ENCODE measurements at places on chromosomes 4 and X. TPM values are rescaled to one million over a fixed set of nuclear protein-coding genes. Genes with fewer than 3 reads are reported as not detected.

GRCh38 chr4:28225689-28226353 is 1365.2 kb downstream of the STIM2 start:
- DNase-seq, result no peak

GRCh38 chr4:136763919-136764318 is 768.4 kb downstream of the PCDH18 start:
- DNase-seq, result no peak

GRCh38 chr4:95537863-95538488 is 10.8 kb downstream of the UNC5C start:
- no peak for DNase-seq

SNX25 gene
- total RNA-seq, result 25.3 TPM

NUP62CL gene
- total RNA-seq, result 0.54 TPM

- DNase-seq, result no peak
These were observed 540.3 kb downstream of the PCDH18 start for GRCh38 chr4:136992032-136992431.

- no peak for DNase-seq
These were observed 72.6 kb downstream of the STARD8 start for GRCh38 chrX:68719904-68720614.

GRCh38 chrX:63250253-63250868 is 100.8 kb downstream of the SPIN4 start:
- peak; percentile 16 for DNase-seq

- DNase-seq, result no peak
These were observed 11.8 kb downstream of the KIF4A start for GRCh38 chrX:70301716-70302115.

DNA sequence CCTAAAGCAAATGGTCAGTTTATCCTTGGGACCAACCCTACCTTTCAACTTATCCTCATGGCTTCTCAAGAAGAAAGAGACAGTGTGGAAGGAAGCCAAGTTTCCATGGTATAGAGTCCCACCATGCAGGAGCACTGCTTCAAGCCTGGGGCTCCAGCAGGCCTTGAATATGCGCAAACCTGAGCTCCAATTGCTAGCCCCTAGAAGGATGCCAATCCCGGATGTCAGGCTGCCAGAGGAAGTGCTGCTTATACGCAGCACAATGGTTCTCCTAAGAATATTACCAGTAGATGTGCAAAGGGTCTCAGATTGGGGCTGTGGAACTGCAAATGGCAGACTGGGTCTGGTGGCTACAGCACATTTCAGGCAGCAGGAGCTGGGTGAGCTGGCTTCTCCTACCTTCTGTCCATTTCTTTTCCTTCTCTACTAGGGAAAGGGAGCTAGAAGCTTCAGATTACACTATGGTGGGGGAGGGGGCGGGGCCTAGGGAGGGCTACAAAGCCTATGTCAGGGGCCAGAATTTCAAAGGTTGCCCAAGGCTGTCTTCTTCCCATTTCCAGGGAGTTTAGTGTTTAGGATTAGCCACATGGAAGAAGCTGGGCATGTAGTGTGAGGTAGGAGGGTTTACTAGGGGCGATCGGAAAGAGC is 40.7 kb upstream of the CITED1 start:
- DNase-seq, result no peak

DNA sequence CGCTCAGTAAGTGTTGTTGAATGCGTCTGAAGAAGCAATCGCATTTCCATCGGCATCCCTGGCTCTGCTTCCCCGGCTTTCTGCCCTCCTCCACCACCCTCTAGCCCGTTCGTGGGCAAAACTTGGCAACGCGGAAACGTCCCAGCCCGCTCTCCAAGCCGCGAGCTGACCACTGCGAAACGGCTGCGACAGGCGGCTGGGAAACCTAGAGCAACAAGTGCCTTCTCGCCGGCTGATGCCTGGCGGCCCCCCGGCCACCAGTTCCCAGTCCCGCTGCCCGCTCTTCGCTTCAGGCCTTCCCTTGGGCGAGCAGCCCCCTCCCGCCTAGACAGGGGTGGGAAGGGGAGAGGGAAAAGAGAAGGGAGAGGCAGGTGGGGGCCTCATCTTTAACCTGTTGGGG is 837 bp downstream of the CITED1 start:
- DNase-seq, result no peak

GRCh38 chr4:114225436-114225835 is 246.0 kb upstream of the ARSJ start:
- DNase-seq, result no peak

Data from activated T-helper 1 cell treated with anti-CD3 and anti-CD28 coated beads, Interleukin-12 subunit alpha, Interleukin-12 subunit beta, Interleukin-2, Interleukin-4 antibody, amounts not matched to agents 30 ng/mL and 10 ng/mL and 1 ng/mL, durations not matched to agents 14 hours and 24 hours and 36 hours (primary cell).